ENCODE measurements at places on chromosomes 13 and 19. TPM values are rescaled to one million over a fixed set of nuclear protein-coding genes. Genes with fewer than 3 reads are reported as not detected.

DNA sequence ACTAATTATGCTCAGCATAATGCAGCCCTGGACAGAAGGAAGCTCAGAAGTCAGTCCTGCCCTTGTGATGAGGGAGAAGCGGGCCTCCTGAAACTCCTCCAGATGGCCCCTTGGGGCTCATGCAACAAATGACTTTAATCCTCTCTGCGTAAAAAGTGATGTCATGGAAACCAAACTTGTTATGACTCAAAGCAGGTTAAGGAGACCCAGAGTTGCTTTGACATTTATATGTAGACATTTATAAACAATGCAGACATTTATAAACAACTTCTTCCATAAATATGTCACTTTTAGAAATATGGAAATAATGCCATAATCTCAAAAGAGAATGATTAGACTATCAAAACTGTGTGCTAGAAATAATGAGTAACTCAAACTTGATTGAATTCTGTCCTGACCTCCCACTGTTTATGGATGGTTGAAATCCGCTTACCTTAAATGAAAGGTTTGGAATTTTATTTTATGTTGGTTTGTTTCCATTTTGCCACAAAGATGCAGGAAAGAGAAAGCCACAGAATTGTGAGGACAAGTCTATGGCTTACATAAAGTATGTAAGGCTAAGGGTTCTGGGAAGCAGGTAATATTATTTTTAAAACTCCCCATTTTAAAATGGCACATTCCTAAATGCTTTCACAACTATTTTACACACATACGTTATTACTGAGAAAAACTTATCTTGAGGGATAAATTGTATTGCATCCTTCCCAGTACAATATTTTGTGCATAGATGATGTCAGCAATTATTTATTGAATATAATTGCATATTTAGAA, 73.7 kb downstream of the CYSLTR2 start:
- H3K27me3 ChIP-seq, result no peaks in the 10 kb centered on the region
- no peak for DNase-seq
- no peak overlapping the region for H3K27ac ChIP-seq
- H3K4me1 ChIP-seq, result no peaks in the 10 kb centered on the region
- no peak overlapping the region for H3K4me3 ChIP-seq

The OR4F17 gene
- polyA plus RNA-seq, result not detected

The LHFPL6 gene
- 67.5 TPM for polyA plus RNA-seq

DNA sequence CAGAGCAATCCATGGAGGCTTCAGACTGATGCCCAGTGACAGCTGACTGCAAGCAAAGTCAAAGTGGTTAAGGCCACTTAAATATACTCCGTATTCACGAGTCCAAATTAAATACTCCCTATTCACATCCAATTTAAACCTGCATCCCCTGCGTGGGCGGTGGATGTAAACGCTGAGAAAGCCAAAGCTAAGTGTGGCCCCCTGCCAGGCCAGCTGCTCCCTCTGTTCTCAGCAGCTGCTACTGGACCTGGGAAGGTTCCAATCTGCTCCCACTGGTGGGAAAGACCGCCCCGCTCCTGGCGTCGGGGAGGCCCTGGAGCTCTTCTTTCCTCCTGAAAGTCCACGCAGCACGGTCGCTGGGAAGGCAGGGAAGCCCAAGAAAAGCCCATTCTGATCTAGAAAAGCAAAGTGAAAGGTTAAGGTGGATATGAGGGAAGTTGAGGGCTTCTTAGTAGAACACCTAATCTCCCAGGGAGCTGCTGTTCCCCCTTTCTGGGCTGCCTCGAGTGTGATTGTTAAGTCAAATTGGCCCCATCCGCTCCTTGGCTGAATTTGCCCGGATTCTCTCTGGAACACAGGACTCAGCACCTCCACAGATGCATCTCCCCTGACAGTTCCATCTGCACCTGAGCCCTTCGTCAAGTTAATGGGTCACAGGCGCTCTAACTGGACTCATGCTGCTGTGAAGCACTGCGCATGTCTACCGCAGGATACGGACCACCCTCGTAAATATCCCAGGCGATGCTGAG, 205.5 kb downstream of the USP12 start:
- H3K36me3 ChIP-seq, result no peaks in the 10 kb centered on the region
- no peak overlapping the region for H3K4me3 ChIP-seq
- peaks cover 22% of the 10 kb centered on the region for H3K4me1 ChIP-seq
- DNase-seq, result no peak
- H3K27ac ChIP-seq, result no peak overlapping the region
- no peaks in the 10 kb centered on the region for H3K27me3 ChIP-seq

GRCh38 chr13:92074658-92075057, 676.2 kb downstream of the GPC5 start:
- no peaks in the 10 kb centered on the region for H3K27me3 ChIP-seq
- DNase-seq, result no peak
- no peaks in the 10 kb centered on the region for H3K4me1 ChIP-seq
- no peak overlapping the region for H3K27ac ChIP-seq
- no peak overlapping the region for H3K4me3 ChIP-seq

DNA sequence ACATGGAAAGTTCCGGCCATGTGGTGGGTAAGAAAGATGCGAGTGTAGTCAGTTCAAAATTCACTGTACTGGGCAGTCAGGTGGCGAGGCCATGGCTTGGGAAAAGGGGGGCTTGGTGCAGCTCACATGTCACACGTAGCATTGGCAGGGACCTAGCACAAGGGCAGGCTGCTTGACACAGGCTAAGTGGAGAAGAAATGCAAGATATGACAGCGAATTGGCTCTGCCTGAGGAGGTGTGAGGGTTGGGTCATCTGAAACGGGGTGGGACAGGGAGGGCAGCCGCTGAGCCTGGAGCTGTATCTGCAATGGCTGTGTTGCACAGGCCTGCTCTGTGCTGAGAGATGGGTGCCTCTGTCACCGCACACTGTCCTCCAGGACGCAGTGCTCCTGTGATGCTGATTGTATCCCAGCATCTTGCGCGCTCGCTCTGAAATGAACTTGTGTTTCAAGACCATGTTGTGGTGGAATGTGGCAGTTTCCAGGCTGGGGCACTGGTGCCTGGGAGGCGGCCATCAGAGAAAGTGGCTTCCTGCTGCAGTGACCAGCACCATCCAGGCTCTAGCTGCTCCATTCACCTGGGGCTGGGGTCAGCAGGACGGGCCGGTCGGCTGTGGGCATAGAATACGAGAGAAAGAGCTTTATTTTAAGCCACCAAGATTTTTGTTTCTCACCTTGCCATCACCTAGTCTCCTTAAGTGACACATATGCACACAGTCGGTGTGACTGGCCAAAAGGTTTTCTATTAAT, 70.3 kb downstream of the TEX29 start:
- H3K4me3 ChIP-seq, result no peak overlapping the region
- no peak overlapping the region for H3K27ac ChIP-seq
- H3K27me3 ChIP-seq, result no peaks in the 10 kb centered on the region
- no peak for DNase-seq

The SF3A2 gene
- polyA plus RNA-seq, result 75.1 TPM

DNA sequence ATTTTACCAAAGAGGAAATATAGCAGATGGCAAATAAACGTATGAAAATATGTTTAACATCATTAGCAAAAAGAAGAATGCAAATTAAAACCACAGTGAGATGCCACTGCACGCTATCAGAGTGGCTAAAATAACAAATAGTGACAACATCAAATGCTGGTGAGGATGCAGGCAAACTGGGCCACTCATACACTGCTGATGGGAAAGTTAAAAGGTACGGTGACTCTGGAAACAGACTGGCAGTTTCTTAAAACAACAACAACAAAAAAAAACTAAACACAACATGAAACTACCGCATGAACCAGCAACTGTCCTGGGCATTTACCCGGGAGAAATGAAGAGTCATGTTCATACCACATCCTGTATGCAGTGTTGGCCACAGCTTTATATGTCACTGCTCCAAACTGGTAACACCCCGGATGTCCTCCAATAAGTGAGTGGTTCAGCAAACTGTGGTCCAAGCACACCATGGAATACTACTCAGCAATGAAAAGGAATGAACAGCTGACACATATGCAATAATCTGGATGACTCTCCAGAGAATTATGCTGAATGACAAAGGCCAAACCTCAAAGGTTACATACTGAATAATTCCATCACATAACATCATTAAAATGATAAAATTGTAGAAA, 22.3 kb downstream of the EPS15L1 start:
- peaks cover 67% of the 10 kb centered on the region for H3K4me1 ChIP-seq
- no peak overlapping the region for H3K27ac ChIP-seq
- H3K27me3 ChIP-seq, result no peaks in the 10 kb centered on the region

DNA sequence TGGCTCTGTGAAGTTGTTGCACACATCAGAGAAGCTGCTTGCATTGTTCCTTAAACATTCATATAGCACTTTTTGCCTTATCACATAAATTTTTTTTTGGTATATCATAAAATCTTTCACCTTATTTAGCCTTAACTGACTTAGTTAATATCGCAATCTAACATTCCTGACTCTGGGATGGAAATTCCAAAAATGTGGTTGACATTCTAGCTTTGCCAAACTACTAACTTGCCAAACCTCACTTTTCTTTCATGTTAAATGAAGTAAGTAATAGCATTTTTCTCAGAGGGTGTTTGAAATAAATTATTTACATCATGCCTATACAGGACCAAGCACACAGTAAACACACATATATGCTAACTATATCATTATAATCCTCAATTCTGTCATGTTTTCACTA, 736.9 kb upstream of the PCDH9 start:
- no peaks in the 10 kb centered on the region for H3K4me1 ChIP-seq
- H3K4me3 ChIP-seq, result no peak overlapping the region
- no peak overlapping the region for H3K27ac ChIP-seq
- DNase-seq, result no peak
- H3K27me3 ChIP-seq, result no peaks in the 10 kb centered on the region
